ENCODE measurements at places on chromosomes 13 and 19. TPM values are rescaled to one million over a fixed set of nuclear protein-coding genes. Genes with fewer than 3 reads are reported as not detected.

GRCh38 chr13:92122186-92122853 lies 723.9 kb downstream of the GPC5 start:
- H3K27me3 ChIP-seq: no peaks in the 10 kb centered on the region
- no peak overlapping the region for H3K27ac ChIP-seq
- no peaks in the 10 kb centered on the region for H3K4me1 ChIP-seq
- H3K36me3 ChIP-seq: no peaks in the 10 kb centered on the region

- H3K27ac ChIP-seq: peak overlapping the region; percentile 98
- peaks cover 42% of the 10 kb centered on the region for H3K4me1 ChIP-seq
- no peak for DNase-seq
- no peaks in the 10 kb centered on the region for H3K27me3 ChIP-seq
- H3K4me3 ChIP-seq: peak overlapping the region; percentile 97
These were observed 990 bp downstream of the MYO9B start for GRCh38 chr19:17076543-17076991.

GRCh38 chr13:74730556-74731331 lies 596.5 kb upstream of the KLF12 start:
- no peaks in the 10 kb centered on the region for H3K36me3 ChIP-seq
- no peak overlapping the region for H3K4me3 ChIP-seq
- DNase-seq: no peak
- no peak overlapping the region for H3K27ac ChIP-seq

GRCh38 chr13:114067886-114068651 lies 64.4 kb downstream of the RASA3 start:
- no peak for DNase-seq
- peaks cover 4% of the 10 kb centered on the region for H3K36me3 ChIP-seq
- H3K27me3 ChIP-seq: no peaks in the 10 kb centered on the region
- H3K4me3 ChIP-seq: no peak overlapping the region
- peak overlapping the region; percentile 99 for H3K27ac ChIP-seq

DNA sequence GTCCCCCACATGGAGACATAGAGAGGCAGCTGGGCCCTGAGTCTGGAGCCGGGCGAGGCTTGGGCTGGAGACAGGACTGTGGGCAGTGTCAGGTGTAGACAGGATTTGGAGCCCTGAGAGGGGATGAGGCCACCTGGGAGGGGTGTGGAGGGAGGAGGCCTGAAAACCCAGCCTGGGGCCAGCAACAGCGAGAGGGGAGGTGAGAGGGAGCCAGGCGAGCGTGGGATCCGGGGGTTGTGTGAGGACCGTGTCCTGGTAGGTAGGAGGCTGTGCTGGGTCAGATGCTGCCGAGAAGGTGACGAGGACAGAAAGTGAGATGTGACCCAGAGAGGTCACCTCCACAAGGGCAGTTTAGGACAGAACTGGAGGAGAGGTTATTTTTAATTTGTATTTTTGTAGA lies 7.4 kb downstream of the MPND start:
- DNase-seq: no peak
- no peak overlapping the region for H3K27ac ChIP-seq
- H3K36me3 ChIP-seq: no peaks in the 10 kb centered on the region
- H3K4me3 ChIP-seq: no peak overlapping the region
- no peaks in the 10 kb centered on the region for H3K4me1 ChIP-seq
- H3K27me3 ChIP-seq: no peaks in the 10 kb centered on the region

GRCh38 chr19:10112037-10112761 lies 706 bp downstream of the P2RY11 start:
- no peaks in the 10 kb centered on the region for H3K4me1 ChIP-seq
- no peak overlapping the region for H3K4me3 ChIP-seq
- H3K36me3 ChIP-seq: peaks cover 74% of the 10 kb centered on the region
- DNase-seq: no peak

GRCh38 chr13:45224176-45224575 lies 23.3 kb upstream of the KCTD4 start:
- no peaks in the 10 kb centered on the region for H3K27me3 ChIP-seq
- H3K36me3 ChIP-seq: no peaks in the 10 kb centered on the region
- no peaks in the 10 kb centered on the region for H3K4me1 ChIP-seq

GRCh38 chr13:40101708-40102359 lies 446.4 kb downstream of the COG6 start:
- H3K4me3 ChIP-seq: no peak overlapping the region
- H3K4me1 ChIP-seq: no peaks in the 10 kb centered on the region
- H3K27ac ChIP-seq: no peak overlapping the region
- no peaks in the 10 kb centered on the region for H3K36me3 ChIP-seq

GRCh38 chr19:56858026-56858425 lies 17.5 kb upstream of the PEG3 start:
- H3K27me3 ChIP-seq: no peaks in the 10 kb centered on the region
- H3K27ac ChIP-seq: no peak overlapping the region
- DNase-seq: no peak
- no peaks in the 10 kb centered on the region for H3K4me1 ChIP-seq
- no peak overlapping the region for H3K4me3 ChIP-seq

DNA sequence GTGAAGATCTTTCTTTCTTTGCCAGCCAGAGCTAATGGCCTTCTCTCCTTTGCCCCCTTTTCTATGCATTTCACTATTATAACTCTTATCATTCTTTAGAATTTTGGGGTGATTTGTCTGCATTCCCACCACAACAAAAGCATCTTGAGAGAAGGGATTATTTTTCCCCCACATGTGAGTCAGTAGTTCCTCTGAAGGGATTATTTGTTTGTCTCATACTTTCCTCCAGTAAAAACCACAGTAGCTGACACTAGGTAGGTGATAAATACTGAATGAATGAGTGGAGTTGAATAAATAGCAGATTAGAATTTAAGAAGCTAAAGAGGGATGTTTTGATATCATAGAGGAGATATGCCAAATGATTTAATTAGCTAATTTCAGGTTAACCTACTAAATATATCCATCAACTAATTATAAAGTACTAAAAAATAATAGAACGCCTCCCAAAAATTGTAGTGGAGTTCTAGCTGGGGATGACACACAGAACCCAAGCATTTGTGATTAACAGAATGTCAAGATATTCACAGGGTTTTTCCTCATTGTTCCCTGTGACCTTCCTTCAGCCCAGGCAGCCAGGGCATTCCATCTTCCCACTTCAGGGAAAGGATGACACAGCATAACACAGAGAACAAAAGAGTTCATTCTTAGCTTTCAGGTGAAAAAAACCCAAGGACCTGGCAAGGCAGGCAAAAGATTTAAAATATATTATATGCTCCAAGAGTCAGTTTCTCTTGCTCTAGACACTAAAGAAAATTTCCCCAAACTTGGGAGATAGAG lies 3.5 kb upstream of the TBC1D4 start:
- H3K36me3 ChIP-seq: no peaks in the 10 kb centered on the region
- no peak for DNase-seq
- no peaks in the 10 kb centered on the region for H3K4me1 ChIP-seq
- H3K27ac ChIP-seq: no peak overlapping the region

DNA sequence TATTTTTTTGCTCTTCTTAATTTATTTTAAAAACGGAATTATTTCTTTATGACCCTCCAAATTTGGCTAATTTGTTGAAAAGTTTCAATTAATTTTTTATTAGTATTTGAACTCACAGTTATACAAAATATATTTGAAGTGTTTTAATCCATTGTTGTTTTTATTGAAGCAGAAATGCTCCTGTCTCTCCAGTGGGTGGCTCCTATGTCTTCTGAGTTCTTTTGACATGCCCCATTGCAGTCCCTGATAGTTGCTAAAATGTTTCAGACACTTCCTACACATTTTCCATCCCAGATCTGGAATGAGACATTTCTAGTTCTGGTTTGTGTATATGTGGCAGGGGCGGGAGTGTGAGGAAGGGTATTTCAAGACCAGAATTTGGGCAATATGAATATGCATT lies 579.4 kb upstream of the PRR20A start:
- DNase-seq: no peak
- no peak overlapping the region for H3K4me3 ChIP-seq
- H3K4me1 ChIP-seq: no peaks in the 10 kb centered on the region
- no peaks in the 10 kb centered on the region for H3K36me3 ChIP-seq
- no peaks in the 10 kb centered on the region for H3K27me3 ChIP-seq

GRCh38 chr19:46614114-46614722 lies 10.7 kb downstream of the PTGIR start:
- H3K4me1 ChIP-seq: peaks cover 21% of the 10 kb centered on the region
- no peaks in the 10 kb centered on the region for H3K27me3 ChIP-seq
- peaks cover 10% of the 10 kb centered on the region for H3K36me3 ChIP-seq
- H3K4me3 ChIP-seq: no peak overlapping the region

DNA sequence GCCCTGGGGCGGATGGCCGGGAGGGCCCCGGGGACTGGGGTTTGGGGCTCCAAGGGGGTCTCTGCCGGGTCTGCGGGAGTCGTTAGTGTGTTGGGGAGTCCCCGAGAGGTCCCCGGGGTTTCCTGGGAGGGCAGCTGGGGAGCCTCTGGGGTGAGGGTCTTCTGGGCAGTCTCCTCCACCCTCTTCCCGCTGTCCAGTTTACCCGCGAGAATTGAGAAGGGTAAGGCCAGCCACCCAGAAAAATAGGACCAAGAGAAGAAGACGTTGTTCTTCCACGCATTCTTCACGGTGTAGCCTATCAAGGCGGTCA lies 1.0 kb upstream of the ETFB start:
- DNase-seq: no peak
- peak overlapping the region; percentile 79 for H3K4me3 ChIP-seq
- peaks cover 16% of the 10 kb centered on the region for H3K4me1 ChIP-seq
- H3K36me3 ChIP-seq: no peaks in the 10 kb centered on the region
- peak overlapping the region; percentile 94 for H3K27ac ChIP-seq

Gene ZNF765
- 3.5 TPM for total RNA-seq

Gene C19orf67
- total RNA-seq: not detected

Gene SMIM17
- total RNA-seq: not detected
